ENCODE measurements at places on chromosomes 3 and 15.

- no peak for DNase-seq
Measured at GRCh38 chr15:63968122-63968524, 78.2 kb downstream of the DAPK2 start.

- DNase-seq, result no peak
Measured at GRCh38 chr3:144403040-144403457, 431.4 kb downstream of the DIPK2A start.

DNA sequence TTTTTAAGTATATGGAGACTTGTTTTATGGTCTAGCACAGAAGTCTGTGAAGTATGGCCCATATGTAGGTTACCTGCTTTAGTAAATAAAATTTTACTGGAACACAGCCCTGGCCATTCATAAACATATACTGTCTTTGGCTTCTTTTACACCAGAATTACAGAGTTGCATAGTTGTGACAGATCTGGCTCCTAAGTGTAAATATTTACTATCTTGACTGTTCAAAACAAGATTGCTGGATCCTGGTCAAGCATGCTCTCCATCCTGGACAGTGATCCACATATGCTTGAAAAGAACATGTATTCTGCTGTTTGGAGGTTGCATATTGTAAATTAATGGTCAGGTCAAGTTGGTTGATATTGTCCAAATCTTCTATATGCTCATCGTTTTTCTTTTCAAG, 57.9 kb downstream of the STT3B start:
- DNase-seq, result no peak

GRCh38 chr3:23810343-23811184, 4.8 kb downstream of the UBE2E1 start:
- peak; percentile 69 for DNase-seq

DNA sequence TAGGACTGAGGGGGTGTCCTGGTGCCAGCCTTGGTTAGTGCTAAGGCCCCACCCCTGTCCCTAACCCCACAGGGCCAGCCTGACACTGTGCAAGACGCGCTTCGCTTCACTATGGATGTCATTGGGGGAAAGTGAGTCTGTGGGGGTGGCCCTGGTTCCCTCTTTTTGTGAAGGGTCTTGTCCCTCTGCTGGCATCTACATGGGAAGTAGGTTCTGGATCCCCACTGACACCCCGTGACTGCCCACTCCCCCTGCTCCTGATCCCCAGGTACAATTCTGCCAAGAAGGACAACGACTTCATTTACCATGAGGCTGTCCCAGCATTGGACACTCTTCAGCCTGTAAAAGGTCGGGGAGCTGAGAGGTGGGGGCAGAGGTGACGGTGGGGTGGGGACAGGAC, 26.4 kb downstream of the PTPN23 start:
- no peak for DNase-seq

- peak; percentile 67 for DNase-seq
Measured at GRCh38 chr15:45180201-45180600, 7.6 kb downstream of the SHF start.

- DNase-seq, result no peak
Measured at GRCh38 chr3:98501270-98501669, 3.8 kb downstream of the OR5K2 start.

DNA sequence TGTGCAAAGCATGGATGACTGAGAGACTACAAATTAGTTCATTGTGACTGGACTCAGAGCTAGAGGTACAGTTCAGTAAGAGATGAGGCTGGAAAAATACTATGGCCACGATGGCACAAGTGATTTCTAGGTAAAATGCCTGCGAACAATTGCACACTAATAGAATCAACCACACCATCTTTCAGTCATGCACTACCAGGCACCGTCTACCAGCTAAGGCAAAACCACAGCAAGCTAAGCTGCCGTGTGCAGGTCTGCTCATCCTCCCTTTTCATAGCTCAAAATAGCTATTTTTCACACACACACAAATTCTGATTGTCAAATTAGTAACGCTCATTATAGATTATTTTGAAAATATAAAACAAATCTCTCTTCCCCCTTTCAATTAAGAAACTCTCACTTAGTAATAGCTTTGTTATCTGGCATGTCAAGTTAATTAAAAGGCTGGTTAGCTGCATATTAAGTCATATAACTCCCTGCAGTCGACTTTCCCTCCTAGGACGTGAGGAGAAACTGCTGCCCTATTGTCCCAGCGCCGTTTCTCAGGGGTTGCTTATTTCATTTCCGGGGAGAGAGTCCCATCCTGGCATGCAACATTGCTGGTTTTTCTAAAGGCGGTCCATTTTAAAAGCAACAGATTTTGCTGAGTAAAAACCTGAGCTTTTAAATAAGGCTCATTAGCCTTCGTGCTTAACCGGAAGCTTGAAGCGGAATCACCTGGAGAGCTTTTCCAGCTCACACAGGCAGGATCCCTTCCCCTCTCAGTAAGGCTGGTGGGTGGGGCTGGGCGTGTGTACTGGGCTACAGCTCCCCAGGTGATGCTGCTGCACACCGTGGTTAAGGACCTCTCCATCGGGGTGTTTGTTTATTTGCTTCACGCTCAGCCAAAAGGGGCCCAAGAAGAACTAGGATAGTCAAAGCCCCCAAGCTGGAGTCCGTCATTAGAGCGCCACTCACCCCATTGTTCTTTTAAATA, 16.9 kb upstream of the MEX3B start:
- no peak for DNase-seq

- no peak for DNase-seq
Measured at GRCh38 chr3:197076415-197076814, 46.8 kb upstream of the MELTF start.

DNA sequence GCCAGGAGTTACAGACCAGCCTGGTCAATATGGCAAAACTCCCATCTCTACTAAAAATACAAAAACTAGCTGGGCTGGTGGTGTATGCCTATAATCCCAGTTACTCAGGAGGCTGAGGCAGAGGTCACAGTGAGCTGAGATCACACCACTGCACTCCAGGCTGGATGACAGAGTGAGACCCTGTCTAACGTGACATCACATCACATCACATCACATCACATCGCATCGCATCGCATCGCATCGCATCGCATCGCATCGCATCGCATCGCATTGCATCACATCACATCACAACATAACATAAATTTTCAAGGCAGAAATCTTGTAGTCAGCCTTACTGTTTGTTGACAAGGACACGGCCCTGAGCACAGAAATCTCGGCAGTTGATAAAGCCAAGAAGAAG, 44.4 kb downstream of the RBM6 start:
- DNase-seq, result no peak

DNA sequence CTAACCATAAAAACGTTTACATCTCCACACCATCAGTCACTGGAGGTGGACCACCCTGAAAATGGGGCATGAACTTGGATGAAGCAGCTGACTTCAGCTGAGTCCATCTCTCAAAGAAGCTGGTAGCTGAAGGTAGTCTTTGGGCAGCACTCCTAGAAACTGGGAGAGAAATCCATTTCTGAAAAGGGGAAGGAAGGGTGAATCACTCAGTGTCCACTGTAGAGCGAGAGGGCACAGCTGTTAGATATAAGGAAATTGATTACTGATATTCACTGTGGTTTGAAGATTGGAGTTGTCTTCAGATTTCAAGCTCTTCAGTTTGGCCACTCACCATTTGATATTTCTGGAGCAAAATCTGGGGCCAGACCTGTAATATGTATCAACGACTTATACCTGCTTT, 499.0 kb upstream of the UBE2E2 start:
- DNase-seq, result no peak

DNA sequence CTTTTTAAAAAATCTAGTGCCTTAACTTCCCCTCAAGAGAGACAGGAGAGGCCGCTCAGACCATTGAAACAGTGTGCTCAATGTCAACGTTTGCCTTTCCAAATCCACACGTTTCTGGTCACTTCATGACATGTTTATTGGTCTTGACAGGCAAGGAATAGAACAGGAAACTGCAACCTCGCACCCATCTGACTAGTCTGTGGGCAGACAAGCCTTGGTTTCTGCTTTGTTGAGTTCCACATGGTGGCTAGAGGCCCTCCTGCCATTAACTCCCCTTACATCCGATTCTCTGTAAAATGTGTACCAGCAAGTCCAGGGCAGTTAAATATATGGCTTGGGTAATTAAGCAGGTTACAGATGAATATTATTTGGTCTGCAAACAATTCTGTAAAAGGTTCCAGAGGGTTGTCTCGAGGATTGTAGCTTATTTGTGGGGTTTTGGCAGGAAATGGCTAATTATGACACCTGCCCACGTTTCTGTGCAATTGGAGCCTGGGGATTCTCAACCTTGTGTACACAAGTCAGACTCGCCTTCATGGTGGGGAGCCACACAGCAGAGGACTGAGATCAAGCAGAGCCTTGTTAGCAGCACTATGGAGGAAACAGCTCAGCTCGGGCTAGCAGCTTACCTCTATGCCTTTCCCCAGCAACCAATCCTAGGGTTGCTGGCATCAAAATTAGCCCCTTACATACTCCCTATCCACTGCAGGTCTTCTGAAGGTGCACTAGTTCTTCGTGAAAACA, 317.5 kb upstream of the IGF1R start:
- no peak for DNase-seq

GRCh38 chr3:169085827-169086226, 577.7 kb downstream of the MECOM start:
- no peak for DNase-seq
